Activated CD4-positive, alpha-beta T cell treated with anti-CD3 and anti-CD28 coated beads for 36 hours (primary cell): ENCODE measurements at places on chromosomes 2 and 18. TPM values are rescaled to one million over a fixed set of nuclear protein-coding genes. Genes with fewer than 3 reads are reported as not detected.

GRCh38 chr18:3454365-3455089 is 4.6 kb downstream of the TGIF1 start:
- peak overlapping the region; percentile 94 for H3K4me3 ChIP-seq
- peak; percentile 40 for DNase-seq
- peak overlapping the region; percentile 99 for H3K27ac ChIP-seq
- H3K36me3 ChIP-seq, result peaks cover 55% of the 10 kb centered on the region

DNA sequence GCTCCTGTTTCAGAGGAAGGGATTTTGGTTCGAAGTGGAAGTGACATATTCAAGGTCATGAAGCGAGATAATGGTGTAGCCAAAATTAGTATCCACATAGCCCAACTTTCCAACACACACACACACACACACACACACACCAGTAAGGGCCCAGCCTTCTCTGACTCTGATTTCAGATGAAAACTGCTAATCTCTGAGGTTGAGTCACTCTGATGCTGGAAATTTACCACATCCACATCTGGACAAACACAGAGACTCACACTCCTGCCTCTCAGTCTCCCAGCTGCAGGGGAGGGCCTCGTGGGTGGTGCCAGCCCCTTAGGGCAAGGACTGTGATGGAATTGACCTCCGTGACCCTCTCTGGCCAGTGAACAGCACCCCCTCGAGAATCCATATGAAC is 29.0 kb upstream of the SLC35F6 start:
- peaks cover 3% of the 10 kb centered on the region for H3K27me3 ChIP-seq
- H3K4me1 ChIP-seq, result no peaks in the 10 kb centered on the region
- no peak for DNase-seq
- H3K27ac ChIP-seq, result no peak overlapping the region
- H3K4me3 ChIP-seq, result no peak overlapping the region

GRCh38 chr18:24801001-24801400 is 340.6 kb downstream of the HRH4 start:
- no peak overlapping the region for H3K27ac ChIP-seq
- H3K4me3 ChIP-seq, result no peak overlapping the region
- peaks cover 12% of the 10 kb centered on the region for H3K27me3 ChIP-seq
- no peaks in the 10 kb centered on the region for H3K36me3 ChIP-seq
- no peaks in the 10 kb centered on the region for H3K4me1 ChIP-seq
- no peak for DNase-seq

Gene PLEK
- total RNA-seq, result 0.89 TPM

GRCh38 chr18:26784599-26784998 is 80.9 kb downstream of the AQP4 start:
- H3K27me3 ChIP-seq, result no peaks in the 10 kb centered on the region
- H3K36me3 ChIP-seq, result no peaks in the 10 kb centered on the region
- no peak overlapping the region for H3K27ac ChIP-seq
- no peaks in the 10 kb centered on the region for H3K4me1 ChIP-seq
- no peak for DNase-seq

GRCh38 chr2:101689114-101689825 is 8.2 kb upstream of the MAP4K4 start:
- H3K27me3 ChIP-seq, result no peaks in the 10 kb centered on the region
- H3K36me3 ChIP-seq, result no peaks in the 10 kb centered on the region
- H3K4me1 ChIP-seq, result peaks cover 25% of the 10 kb centered on the region

DNA sequence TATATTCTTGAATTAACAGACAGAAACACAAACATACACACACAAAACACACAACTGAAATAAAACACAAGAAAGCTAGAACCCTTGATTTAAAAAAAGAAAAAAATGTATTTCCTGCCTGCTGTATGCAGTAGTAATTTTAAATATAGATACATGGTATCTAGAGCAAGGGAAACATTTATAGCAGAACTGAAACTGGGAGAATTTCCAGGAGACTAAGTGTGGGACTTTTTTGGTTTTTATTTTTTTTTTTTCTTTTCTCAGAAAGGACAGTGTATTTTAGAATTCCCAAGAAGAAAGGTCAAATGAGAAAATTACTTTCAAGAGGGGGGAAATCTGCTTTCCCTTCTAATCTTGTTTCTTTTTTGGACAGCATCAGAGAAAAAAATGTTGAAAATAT is 558.9 kb upstream of the PKDCC start:
- no peak for DNase-seq
- no peaks in the 10 kb centered on the region for H3K27me3 ChIP-seq
- no peaks in the 10 kb centered on the region for H3K36me3 ChIP-seq

Gene ANTXR1
- not detected for total RNA-seq

Gene CACNB4
- total RNA-seq, result 0.26 TPM
